ENCODE measurements at places on chromosomes 6 and 20.

DNA sequence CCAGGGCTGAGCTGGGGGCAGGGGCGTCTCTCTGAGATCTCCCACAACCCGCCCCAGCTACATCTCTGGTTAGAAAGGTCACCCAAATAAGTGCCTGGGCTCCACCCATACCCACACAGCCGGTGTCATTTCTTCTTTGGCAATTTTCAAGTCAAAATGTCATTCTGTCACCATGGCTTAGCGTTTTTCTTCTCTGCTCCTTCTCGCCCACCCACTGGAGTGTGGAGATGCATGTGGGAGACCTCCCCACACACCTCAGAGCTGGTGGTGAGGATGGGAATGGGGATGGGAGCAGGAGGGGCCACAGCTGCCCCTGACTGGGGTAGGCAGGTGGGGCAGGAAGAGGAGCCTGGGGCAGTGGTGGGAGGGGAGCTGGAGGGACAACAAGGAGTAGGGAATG, 63.1 kb downstream of the CPNE5 start:
- no peak for DNase-seq
- no peak overlapping the region for H3K4me3 ChIP-seq
- H3K4me1 ChIP-seq: no peaks in the 10 kb centered on the region
- no peaks in the 10 kb centered on the region for H3K27me3 ChIP-seq

DNA sequence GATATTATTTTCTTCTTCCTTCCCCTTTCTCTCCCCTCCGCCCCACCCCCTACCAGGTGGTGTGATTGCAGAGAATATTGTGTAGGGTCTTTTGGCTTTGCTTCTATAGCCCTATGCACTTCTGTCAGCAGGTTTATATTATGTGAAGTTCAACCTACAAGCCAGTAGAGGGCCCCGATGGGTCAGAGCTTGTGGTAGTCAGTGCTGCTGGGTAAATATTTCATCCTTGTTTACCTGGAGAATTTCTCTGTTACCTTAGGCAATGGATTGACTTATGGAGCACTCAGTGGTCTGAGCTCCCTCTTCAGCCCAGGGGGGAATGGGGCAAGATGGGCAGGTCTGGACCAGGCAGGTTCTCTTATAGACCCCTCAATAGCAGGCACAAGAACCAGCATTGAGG, 720.9 kb downstream of the GRIK2 start:
- DNase-seq: no peak
- H3K36me3 ChIP-seq: no peaks in the 10 kb centered on the region
- no peaks in the 10 kb centered on the region for H3K27me3 ChIP-seq
- H3K27ac ChIP-seq: no peak overlapping the region

- H3K36me3 ChIP-seq: no peaks in the 10 kb centered on the region
- H3K4me1 ChIP-seq: no peaks in the 10 kb centered on the region
- H3K4me3 ChIP-seq: no peak overlapping the region
- no peak for DNase-seq
- H3K27me3 ChIP-seq: no peaks in the 10 kb centered on the region
These were observed 1005.7 kb downstream of the HACE1 start for GRCh38 chr6:103854059-103854458.

DNA sequence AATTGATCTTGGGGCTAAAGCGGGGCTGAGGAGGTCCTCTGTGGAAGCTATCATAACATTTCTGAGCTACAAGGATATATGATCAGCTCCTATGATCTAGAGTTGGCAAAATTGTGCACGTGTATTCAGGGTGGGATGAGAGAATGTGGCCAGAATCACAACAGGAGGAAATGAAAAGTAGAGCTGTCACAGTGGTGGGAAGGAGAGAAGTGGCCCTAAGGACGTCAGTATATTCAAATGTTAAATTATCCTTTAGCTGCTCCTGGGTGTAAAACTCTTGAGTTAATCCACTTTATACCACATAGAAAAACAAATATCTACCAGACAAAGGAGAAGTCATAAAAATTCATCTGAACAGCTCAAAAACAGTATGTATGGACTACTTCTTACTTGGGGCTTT, 14.8 kb upstream of the POPDC3 start:
- H3K36me3 ChIP-seq: no peaks in the 10 kb centered on the region
- no peak overlapping the region for H3K27ac ChIP-seq
- H3K27me3 ChIP-seq: no peaks in the 10 kb centered on the region
- no peak overlapping the region for H3K4me3 ChIP-seq

DNA sequence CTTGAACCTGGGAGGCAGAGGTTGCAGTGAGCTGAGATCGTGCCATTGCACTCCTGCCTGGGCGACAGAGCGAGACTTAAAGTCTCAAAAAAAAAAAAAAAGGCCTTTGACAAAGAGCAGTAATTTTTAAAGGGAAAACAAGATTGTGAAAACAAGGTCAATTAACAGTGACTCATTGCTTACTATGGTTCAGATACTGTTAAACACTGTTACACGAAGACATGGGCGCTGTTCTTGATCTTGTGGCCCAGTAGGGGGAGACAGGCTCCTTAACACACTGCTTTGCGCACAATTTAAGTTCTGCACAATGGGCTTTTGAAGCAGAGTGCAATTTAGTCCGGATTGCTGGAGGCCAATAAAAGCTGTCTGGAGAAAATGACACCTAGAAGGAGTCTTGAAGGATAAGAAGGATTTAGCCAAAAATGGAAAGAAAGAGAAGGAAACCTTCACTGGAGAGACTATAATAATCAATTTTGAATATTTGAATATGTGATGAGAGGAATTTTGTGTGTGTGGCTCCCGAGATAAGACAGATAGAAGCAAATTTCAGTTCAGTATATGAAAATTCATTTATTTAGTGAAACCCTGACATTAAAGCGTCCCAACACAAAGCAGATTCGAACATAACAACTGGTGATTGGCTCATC, 6.0 kb upstream of the LATS1 start:
- no peaks in the 10 kb centered on the region for H3K27me3 ChIP-seq
- H3K4me3 ChIP-seq: no peak overlapping the region
- H3K27ac ChIP-seq: no peak overlapping the region

DNA sequence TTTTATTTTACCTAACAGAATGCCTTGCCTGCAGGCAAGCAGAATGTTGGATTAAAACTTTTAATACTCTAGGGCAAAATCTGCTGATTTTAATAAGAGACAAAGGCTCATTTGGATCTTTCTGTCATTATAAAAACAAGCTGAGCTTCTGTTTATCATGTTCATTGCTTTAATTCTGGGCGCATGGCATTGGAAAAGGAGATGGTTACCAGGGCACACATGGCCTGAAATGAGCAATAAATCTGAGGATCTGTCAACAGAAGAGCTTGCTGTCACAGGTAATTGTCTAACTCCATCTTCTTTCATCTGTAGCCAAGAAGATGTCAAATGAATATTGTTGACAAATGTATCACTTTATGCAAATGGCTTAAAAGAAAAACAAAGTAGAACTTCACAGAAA, 439.6 kb downstream of the DOK5 start:
- no peaks in the 10 kb centered on the region for H3K27me3 ChIP-seq
- H3K4me1 ChIP-seq: no peaks in the 10 kb centered on the region
- H3K36me3 ChIP-seq: no peaks in the 10 kb centered on the region
- no peak overlapping the region for H3K4me3 ChIP-seq

- no peak for DNase-seq
- no peaks in the 10 kb centered on the region for H3K36me3 ChIP-seq
- H3K27ac ChIP-seq: no peak overlapping the region
- no peak overlapping the region for H3K4me3 ChIP-seq
These were observed 329.7 kb downstream of the CD83 start for GRCh38 chr6:14447240-14447639.

DNA sequence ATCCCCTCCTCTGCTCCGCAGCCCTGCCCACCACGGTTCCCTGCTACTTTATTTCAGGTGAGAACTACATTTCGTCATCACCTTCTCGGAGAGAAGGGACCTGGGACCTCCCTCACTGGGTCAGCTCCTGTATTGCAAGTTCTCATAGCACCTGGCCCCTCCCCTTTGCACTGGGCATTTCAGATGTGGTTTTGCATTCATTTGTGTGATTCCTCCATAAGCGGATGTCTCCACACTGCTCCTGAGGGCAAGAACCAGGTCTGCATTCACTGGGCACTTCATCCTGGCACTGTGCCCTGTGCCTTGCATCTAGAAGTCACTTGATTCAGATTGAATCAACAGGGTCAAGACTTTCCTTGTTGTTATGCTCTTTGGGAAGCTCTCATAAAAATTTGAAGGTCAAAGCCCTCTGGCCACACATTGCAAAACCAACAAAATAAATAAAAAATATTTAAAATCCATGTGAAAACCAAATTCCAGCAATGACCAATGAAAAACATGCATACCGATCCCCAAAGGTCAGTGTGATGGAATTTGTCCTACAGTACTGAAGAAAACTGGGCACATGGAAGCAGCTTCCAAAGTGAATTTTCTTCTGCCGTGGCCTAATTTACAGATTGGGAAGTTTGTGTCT, 89.1 kb upstream of the F13A1 start:
- H3K4me1 ChIP-seq: peaks cover 6% of the 10 kb centered on the region
- no peaks in the 10 kb centered on the region for H3K27me3 ChIP-seq
- no peaks in the 10 kb centered on the region for H3K36me3 ChIP-seq
- DNase-seq: peak; percentile 23

DNA sequence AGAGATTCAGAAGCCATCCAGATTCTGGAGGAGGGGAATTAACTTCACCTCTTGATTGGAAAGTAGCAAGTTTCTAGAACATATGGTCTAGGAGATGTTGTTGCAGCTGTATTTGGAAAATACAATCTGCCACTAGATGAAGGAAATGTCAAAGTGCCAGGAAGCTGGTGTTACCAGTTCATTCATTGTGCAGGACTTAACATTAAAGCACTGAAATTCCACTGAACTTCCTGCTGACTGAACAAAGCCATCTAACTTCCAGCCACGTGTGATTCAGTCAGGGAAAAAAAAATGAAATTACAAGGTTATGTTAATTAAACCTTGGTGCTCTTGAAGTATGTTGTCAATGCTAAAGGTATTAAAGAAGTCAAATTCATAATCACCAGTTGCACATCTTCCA, 321.5 kb upstream of the SASH1 start:
- no peak for DNase-seq
- no peaks in the 10 kb centered on the region for H3K27me3 ChIP-seq
- H3K4me1 ChIP-seq: no peaks in the 10 kb centered on the region
- H3K4me3 ChIP-seq: no peak overlapping the region

DNA sequence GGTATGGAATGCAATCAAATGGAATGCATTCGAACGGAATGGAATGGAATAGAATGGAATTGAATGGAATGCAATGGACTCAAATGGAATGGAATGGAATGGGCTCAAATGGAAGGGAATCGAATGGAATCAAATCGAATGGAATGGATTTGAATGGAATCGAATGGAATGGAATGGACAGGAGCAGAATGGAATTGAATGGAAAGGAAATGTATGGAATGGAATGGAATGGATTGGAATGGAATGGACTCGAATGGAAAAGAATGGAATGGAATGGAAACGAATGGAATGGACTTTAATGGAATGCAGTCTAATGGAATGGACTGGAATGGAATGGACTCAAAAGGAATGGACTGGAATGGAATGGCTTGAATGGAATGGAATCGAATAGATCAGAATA, 18.3 kb upstream of the DEFB115 start:
- H3K4me1 ChIP-seq: no peaks in the 10 kb centered on the region
- no peaks in the 10 kb centered on the region for H3K36me3 ChIP-seq
- no peak overlapping the region for H3K4me3 ChIP-seq

DNA sequence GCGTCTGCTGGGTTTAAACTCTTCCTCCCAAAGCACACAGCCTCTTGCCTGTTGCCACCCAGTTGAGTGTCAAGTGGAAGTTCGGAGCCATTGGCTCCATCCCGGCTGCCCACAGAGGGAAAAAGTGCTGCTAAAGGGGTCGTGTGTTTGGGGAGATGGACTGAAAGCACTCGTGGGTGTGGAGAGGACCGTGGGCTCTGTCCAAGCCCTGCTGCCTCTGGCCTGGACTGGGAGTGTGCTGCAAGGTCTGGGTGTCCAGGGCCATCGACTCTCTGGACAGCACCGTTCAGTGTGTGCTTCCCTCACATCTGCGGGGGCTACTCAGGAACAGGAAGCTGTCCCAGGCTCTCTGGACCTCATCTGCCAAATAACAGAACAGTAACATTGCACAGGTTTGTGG, 269.3 kb downstream of the DLL1 start:
- H3K4me1 ChIP-seq: peaks cover 23% of the 10 kb centered on the region
- no peak overlapping the region for H3K4me3 ChIP-seq
- H3K27me3 ChIP-seq: peaks cover 12% of the 10 kb centered on the region

- no peak overlapping the region for H3K4me3 ChIP-seq
- DNase-seq: no peak
- no peaks in the 10 kb centered on the region for H3K36me3 ChIP-seq
- H3K4me1 ChIP-seq: no peaks in the 10 kb centered on the region
- no peaks in the 10 kb centered on the region for H3K27me3 ChIP-seq
These were observed 119.5 kb upstream of the TCF21 start for GRCh38 chr6:133769463-133769862.

DNA sequence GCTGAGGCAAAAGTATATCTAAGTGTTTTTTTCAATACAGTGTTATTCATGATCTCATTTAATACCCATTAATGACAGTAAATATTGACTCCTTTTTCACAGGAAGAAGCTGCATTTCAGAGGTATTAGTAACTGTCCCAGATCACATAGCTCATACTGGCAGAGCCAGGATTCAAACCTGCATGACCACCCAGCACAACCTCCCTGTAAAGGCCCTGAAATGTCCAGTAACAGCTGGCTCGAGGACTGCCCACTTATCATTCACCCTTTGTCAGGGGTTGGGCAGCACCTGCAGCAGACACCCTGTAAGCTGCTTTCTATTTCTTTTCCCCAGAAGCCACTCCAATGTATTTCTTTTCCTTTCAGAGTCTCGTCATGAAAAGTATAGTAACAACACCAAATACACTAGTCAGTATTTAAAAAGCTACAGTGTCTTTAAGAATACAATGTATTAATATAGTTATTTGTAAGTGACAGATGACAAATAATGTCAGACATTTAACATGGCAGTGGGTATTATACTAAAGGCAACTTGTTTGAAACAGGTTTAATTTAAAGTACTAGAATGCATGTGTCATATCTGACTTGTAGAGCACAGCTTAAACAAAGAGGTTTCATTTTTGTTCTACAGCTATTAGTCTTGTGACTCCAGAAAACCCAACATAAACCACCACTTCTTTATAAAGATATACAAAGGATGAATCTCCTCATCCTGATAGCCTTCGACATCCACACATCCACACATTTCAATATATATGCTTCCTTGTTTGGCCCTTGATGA, 841.6 kb upstream of the GJE1 start:
- DNase-seq: no peak
- H3K4me1 ChIP-seq: no peaks in the 10 kb centered on the region
- no peaks in the 10 kb centered on the region for H3K36me3 ChIP-seq
- H3K27ac ChIP-seq: no peak overlapping the region
- H3K27me3 ChIP-seq: no peaks in the 10 kb centered on the region
- no peak overlapping the region for H3K4me3 ChIP-seq

DNA sequence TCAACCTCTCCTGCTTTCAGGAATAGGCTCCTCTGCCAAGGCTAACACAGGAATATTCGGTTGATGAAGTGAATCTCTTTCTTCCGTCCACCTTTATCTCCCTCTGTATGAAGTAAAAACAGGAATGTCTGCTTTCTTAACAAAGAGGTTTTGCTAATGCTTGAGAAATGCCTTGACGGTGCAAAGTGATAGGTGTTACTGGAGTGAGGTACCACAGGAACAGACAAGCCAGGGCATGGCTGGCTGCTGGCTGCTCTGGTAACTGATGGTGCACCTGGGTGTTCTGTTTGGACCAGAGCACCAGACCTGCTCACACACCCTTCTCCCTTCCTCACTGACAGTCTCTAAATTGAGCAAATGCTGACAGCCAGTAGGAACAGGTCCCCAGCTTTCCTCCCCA, 174.0 kb upstream of the FBXL4 start:
- peaks cover 24% of the 10 kb centered on the region for H3K27me3 ChIP-seq
- no peaks in the 10 kb centered on the region for H3K4me1 ChIP-seq
- H3K36me3 ChIP-seq: no peaks in the 10 kb centered on the region
- H3K4me3 ChIP-seq: no peak overlapping the region

Data from heart right ventricle (tissue), 16 donors.